ENCODE measurements at places on chromosomes 2 and 18. TPM values are rescaled to one million over a fixed set of nuclear protein-coding genes. Genes with fewer than 3 reads are reported as not detected.

PJVK gene
- not detected for total RNA-seq

REG3A gene
- not detected for total RNA-seq

CRYGD gene
- not detected for total RNA-seq

ITGA4 gene
- 6.6 TPM for total RNA-seq

KCNJ3 gene
- total RNA-seq, result 1.5 TPM

GRCh38 chr18:64118406-64118805, 30.5 kb downstream of the LINC00305 start:
- DNase-seq, result no peak

DNA sequence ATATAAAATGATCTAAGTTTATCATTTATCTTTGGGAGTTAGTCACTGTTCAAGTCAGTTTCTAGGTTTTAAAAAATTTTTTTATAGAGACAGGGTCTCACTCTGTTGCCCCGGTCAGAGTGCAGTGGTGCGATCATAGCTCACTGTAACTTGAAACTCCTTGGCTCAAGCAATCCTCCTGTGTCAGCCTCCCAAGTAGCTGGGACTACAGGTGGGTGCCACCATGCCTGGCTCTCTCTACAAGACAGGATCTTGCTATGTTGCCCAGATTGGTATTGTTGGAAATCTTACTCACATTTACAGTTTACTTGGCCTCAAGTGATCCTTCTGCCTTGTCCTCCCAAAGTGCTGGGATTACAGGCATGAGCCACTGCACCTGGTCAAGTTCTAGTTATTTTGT, 74.5 kb downstream of the MIB1 start:
- no peak for DNase-seq

- no peak for DNase-seq
These were observed 122.9 kb downstream of the LCLAT1 start for GRCh38 chr2:30569946-30570345.

- DNase-seq, result no peak
These were observed 23.6 kb upstream of the ID2 start for GRCh38 chr2:8658064-8658862.

DNA sequence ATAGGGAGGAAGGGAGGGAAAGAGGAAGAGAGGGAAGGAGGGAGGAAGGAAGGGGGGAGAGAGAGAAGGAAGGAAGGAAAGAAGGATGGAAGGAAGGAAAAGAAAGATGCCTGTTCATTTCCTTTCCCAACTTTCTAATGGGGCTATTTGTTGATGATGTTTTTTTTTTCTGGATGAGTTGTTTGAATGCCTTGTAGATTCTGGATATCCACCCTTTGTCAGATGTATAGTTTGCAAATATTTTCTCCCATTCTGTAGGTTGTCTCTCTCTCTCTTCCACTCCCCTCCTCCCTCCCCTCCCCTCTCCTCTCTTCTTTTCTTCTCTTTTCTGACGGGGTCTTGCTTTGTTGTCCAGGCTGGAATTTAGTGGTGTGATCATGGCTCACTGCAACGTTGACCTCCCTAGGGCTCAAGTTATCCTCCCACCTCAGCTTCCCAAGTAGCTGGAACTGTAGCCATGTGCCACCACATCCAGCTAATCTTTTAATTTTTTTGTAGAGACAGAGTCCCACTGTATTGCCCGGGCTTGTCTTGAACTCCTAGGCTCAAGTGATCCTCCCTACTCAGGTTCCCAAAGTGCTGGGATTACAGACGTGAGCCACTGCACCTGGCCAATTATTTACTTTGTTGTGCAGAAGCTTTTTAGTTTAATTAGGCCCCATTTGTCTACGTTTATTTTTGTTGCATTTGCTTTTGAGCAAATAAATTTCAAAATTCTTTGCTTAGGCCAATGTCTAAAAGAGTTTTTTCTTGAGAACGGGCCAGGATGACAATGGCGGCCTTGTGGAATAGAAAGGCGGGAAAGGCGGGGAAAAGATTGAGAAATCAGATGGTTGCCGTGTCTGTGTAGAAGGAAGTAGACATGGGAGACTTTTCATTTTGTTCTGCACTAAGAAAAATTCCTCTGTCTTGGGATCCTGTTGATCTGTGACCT, 57.3 kb upstream of the FAM117B start:
- DNase-seq, result no peak

- DNase-seq, result no peak
These were observed 102.2 kb upstream of the TTC39C start for GRCh38 chr18:23912356-23912755.

DNA sequence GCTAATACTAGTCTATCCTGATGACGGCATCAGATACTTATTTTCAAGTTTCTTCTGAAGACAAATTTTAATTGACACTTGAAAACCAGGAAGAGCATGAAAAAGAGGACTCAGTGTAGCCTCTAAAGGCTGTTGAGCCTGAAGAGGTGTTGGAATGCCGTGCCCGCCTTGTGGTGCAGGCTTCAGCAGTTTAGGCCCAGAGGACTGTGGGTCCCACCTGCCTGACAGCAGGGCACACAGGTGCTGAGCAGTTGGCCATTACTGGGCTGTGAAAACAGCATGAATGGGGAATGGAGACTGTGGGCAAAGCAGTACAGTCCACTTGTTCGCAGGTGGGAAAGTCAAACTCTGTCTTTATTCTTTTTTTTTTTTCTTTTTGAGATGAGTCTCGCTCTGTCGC, 49.8 kb upstream of the THOC1 start:
- DNase-seq, result no peak

DNA sequence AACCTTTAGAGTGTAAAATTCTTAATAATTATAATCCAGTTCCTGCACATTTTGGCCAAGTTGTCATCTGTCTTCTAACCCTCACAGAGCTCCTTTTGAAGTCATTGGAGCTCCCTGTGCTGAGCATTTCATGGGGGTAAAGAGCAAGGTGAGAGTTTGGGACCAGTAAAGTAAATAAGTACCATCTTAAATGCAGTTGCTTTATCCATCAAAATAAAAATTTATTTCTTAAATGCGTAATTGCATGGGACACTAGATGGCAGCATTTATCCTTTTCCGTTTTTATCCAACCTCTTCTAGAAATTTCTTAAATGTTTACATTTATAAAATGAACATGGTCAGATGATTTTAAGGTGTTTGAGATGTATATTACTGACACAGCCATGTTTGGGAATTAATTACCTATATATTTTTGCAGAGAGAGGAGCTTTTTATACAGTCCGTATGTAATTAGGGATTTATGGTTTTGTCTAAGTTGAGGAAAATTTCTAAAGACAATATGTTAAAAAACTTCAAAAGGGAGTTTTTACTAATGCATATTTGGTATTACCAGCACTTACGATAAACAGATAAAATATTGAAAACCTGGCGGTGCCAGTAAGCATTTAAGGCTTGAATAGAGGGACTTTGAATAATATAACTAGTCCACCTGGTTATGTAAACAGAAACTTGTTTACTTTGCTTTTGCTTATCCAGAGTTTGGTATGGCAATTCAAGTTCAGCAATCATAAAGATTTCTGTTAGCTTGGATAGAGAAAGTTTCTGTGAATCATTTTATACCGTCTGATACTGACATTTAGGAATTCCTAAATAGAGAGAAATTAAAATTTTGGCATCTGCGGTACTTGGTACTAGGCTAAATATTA, 54.5 kb downstream of the ACSL3 start:
- no peak for DNase-seq

DNA sequence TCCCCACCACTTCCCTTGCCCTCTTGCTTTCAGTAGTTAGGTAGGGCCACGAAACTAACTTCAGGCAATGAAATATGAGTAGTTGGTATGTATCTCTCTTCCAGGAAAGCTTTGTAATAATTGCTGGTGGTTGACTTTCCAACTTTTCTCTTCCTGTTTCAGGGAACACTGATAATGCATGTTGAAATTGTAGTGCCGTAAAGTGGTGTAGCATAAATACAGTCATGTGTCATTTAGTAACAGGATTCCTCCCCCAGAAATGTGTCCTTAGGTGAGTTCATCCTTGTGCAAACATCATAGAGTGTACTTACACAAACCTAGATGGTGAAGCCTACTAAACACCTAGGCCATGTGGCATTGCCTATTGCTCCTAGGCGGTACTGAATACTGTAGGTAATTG, 429.2 kb downstream of the PID1 start:
- no peak for DNase-seq

GRCh38 chr2:220270481-220271070, 643.1 kb downstream of the SLC4A3 start:
- DNase-seq, result no peak

DNA sequence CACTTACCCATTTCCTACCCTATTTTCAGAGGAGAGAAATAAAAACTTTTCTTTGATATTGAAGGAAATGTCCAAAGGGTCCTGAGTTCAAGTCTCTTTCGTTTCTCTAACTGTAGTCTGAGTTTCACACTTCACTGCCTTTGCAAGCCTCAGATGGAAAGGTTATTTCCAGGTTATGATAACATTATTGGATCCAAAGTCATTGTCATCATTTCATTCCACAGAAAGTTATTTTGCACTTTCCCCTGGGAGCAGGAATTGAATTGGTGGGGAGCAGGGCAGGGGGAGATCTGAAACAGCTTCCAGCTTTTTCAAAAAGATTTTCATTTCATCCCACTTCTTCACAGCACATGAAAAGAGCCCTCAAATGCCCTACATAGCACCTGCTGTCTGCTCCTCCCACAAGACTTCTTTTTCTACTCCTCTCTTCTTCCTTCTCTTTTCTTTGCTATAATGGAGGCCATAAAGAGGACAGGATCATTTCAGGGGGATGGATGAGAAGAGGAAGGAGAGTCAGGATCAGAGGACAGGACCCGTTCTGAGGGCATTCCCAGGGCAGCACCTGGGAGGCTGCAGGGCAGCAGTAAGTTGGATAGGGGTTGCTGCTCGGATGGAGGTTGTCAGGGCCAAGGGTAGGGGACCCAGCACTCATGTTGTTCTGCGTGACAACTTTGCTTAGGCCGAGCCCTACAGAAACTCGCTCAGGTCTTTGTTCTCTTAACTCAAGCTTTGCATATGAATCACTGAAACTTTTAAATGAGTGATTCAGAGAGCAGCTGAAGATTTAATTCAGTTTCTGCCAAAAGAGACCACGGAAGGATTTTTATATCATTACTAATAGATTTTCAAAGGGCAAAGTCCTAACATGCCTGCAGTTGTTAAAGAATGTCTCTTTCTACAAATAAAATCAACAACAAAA, 11.4 kb upstream of the GALNT5 start:
- DNase-seq, result no peak

GRCh38 chr2:39334529-39334928, 90.8 kb upstream of the CDKL4 start:
- no peak for DNase-seq

All from ascending aorta (tissue), 2 donors.